ENCODE measurements at places on chromosomes 5 and 9.

- DNase-seq = no peak
These were observed 65.7 kb upstream of the ATG10 start for GRCh38 chr5:81906086-81906485.

GRCh38 chr5:56543441-56544388 lies 271.6 kb upstream of the MAP3K1 start:
- DNase-seq = peak; percentile 37

GRCh38 chr9:123070198-123070597 lies 36.7 kb downstream of the GPR21 start:
- no peak for DNase-seq

GRCh38 chr5:161138751-161139455 lies 286.9 kb upstream of the ATP10B start:
- no peak for DNase-seq

GRCh38 chr5:113182658-113183344 lies 206.2 kb downstream of the DCP2 start:
- no peak for DNase-seq

GRCh38 chr9:84828046-84828445 lies 158.5 kb downstream of the NTRK2 start:
- no peak for DNase-seq
